Stimulated activated CD8-positive, alpha-beta memory T cell treated with anti-CD3 and anti-CD28 coated beads, Interleukin-2, amount 100 ng/mL, for 1 hour (primary cell): ENCODE measurements at places on chromosomes 12 and 14.

DNA sequence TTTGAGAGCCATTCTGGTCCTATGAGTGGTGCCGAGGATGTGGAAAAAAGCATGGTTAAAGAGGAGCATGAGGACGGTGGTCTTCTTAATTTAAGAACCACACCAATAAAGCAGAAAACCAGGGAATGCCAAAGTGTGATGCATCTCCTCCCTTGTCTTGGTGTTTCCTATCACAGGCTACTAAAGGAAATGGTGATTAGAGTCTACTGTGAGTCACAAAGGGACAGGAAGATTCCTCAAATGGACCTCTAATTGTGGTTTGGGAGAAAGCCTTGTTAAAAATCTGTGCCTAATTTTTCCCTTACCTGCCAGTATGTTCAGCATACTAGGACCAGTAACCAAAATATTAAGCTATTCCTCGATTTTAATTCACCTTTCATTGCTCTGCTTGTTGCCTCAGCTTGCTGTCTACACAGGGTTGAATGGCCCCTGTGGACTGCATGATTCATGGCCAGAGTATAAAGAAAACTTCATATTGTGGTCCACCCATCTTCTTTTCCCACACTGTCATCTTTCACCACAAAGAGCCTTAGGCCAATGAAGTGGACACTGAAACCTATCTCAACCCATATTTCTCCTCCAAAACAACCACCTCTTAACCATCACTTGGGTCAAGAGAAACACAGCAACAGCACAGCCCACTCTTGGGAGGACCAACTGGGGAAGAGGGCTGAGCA lies 38.8 kb downstream of the DIO2 start:
- no peak for DNase-seq

- DNase-seq: no peak
Measured at GRCh38 chr12:20360407-20360806, 7.9 kb upstream of the PDE3A start.

- DNase-seq: no peak
Measured at GRCh38 chr12:81758421-81759189, 545 bp downstream of the PPFIA2 start.

DNA sequence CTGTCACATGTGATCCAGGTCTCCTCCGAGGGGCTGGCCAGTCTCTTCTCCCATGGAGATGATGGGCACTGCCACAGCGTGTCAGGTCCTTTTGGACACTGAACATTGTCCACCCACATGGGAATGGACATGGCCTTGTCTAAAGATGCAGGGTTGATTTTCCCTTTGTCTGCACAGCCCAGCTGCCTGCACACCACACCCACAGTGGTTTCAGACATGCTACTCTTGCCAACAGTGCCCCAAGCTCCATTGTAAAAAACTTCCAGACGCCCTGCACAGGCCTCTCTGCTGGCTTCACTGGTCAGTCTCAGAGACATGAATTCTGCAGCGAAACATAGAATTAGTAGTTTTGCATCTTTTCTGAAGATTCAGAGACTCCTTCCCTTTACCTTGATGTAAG lies 18.5 kb downstream of the CD163 start:
- no peak for DNase-seq

GRCh38 chr14:91139776-91140175 lies 25.9 kb downstream of the DGLUCY start:
- no peak for DNase-seq

DNA sequence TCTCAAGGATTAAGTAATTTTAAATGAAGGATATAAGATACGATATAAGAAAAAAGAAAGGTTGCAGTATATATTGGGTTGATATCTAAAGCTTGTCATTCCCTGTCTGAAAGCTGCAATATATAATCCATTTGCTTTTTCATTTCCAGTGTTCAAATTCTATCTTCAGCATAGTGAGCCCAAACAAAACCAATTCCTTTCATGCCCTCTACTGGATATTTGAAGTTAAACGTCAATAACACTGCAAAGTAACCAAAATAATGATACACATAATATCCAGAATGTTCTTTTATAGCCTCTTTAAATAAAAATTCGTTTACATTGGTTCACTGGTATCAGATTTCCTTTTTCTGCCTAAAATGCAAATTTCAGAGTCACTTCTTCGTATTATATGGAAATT lies 64.5 kb upstream of the DAAM1 start:
- no peak for DNase-seq

- DNase-seq: no peak
Measured at GRCh38 chr14:101373690-101374295, 187.5 kb upstream of the DIO3 start.

DNA sequence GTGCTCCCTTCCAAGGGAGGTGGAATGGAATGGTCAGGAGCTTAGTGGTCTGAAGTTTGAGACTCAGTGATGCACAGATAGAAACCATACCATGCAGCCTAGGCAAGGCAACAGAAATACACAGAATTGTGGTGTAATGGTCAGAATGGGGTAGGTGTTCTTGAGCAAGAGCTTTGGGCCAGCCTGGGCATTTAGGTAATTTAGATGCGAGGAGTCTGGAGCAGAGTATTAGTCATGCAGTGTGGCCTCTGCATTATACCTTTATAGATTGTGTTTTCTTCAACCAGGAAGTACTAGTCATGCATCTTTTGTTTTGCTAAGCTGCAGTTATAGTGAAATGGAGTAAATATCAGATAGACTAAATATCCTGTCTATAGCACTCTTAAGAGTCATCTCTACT lies 118.3 kb downstream of the DAAM1 start:
- no peak for DNase-seq

DNA sequence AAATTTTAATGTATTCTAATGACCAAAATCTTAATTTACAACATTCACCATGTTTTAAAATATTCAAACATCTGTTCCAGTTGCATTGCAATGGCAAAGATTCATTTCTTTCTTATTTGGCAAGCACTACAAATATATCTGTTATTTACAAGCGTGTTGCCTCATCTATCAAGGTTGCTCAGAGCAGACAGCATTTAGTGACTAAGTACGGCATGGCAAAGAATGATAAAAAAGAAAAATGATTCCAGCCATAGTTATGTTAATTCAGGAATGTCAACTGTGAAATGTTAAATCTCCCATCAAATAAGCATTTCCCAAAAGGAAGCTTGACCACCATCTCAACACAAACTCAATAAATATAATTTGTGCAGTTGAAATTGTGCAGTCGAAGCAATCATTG lies 312.1 kb downstream of the SEC23A start:
- no peak for DNase-seq

- DNase-seq: no peak
Measured at GRCh38 chr12:93827669-93828068, 150.5 kb downstream of the CRADD start.
